ENCODE measurements at places on chromosomes 7 and 10.

- peak; percentile 69 for DNase-seq
Measured at GRCh38 chr10:110355141-110355831, 50.6 kb upstream of the SMNDC1 start.

DNA sequence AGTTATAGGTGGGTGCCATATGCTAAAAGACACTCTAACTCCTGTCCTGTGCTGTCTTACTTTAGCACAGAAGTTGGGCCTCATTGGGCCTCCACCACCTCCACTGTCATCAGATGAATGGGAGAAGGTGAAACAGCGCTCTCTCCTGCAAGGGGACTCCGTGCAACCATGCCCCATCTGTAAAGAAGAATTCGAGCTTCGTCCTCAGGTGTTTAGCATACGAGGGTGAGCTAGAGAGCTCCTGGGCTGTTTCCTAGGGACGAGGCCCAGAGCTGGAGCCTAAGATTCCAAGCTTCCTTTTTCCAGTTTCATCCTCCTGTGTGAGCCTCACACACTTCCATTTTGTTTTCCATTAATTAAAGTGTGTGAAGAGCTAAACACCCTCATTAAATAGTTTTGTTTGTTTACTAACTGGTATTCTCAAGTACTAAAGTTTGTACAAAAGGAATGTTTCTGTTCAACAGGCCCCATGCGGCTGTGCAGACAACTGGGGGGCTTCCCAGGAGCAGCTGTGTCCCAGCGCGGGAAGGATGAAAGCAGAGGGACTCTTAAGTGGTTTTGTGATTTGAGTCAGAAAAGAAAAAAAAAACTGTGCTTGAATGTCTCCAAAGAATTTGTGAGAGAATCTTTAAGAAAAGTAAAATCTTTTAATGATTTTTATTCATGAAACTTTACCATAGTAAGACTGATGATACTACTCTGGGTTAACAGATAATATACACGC is 14.1 kb downstream of the RNF32 start:
- DNase-seq = no peak

- no peak for DNase-seq
Measured at GRCh38 chr7:47394751-47395252, 187.1 kb downstream of the TNS3 start.

- DNase-seq = no peak
Measured at GRCh38 chr10:128633864-128634540, 507.8 kb upstream of the MKI67 start.

- no peak for DNase-seq
Measured at GRCh38 chr7:54187886-54188685, 354.1 kb upstream of the VSTM2A start.

DNA sequence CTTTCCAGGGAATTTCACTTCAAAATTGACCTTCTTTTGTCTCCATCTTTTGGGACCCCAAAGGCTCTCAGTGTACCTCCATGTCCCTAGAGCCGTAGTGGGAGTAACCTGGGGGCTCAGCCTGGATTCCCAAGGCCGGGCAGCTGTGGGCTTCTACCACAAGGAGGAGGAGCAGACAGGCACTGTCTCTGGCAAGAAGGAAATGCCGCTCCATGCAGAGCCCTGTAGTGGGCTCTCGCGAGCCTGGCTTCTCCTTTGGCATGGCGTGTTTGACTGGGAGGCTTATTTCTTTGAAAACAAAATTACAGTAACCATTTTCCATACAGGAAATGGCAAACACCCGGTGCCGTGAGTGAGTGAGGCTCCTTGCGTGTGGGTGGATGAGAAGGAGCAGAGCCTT is 76.8 kb upstream of the FAM180A start:
- DNase-seq = no peak

GRCh38 chr10:48478980-48479811 is 125.7 kb downstream of the ARHGAP22 start:
- no peak for DNase-seq

DNA sequence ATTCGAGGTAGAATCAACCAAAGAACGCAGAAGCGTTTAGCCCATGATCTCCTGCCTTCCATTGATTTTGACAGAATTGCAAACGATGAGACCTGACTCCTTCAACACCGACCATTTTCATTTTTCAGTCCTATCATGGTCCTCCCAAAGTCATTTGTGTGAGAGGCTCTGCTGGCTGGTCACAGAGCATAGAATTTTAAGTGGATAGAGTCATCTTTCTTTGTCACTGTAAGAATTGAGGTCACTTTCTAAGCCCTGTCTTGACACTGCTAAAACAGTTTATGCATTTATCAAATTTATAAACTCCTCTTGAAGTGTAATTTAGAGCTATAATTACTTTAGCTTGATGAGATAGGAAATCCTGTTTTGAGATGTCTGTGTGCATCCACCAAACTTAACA is 72.0 kb downstream of the UBE3C start:
- no peak for DNase-seq

GRCh38 chr10:12602521-12602920 is 253.2 kb downstream of the CAMK1D start:
- DNase-seq = no peak

- DNase-seq = no peak
Measured at GRCh38 chr7:42227936-42228591, 8.9 kb downstream of the GLI3 start.

GRCh38 chr7:150420242-150420641 is 30.2 kb upstream of the GIMAP8 start:
- no peak for DNase-seq

- no peak for DNase-seq
Measured at GRCh38 chr7:25821225-25821624, 330.8 kb upstream of the NFE2L3 start.

- DNase-seq = no peak
Measured at GRCh38 chr7:102205915-102206314, 80.8 kb upstream of the SH2B2 start.

GRCh38 chr7:139725077-139725476 is 52.7 kb downstream of the HIPK2 start:
- DNase-seq = no peak

GRCh38 chr7:90266808-90267207 is 21.8 kb downstream of the CFAP69 start:
- no peak for DNase-seq

- peak; percentile 48 for DNase-seq
Measured at GRCh38 chr10:93554760-93555432, 11.6 kb upstream of the FFAR4 start.

GRCh38 chr7:12685550-12685949 is 1.9 kb upstream of the ARL4A start:
- no peak for DNase-seq

GRCh38 chr7:48085433-48085791 is 3.7 kb upstream of the UPP1 start:
- DNase-seq = no peak

DNA sequence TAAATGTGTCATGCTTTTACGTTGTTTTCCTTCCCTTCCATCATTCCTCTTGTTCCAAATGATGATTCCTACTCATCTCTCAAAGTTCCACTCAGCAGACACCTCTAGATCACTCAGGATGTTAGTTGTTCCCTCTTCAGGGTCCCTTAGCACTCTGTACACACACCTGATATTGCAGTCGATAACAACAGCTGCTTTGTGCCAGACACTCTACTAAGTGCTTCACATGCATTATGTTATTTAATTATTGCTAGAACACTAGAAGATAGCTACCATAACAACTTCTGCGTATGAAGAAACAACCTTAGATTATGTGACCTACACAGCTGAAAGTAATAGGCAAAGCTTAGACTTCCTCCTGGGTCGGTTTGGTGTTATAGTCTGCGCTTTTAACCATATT is 29.6 kb downstream of the PCBD1 start:
- DNase-seq = no peak

DNA sequence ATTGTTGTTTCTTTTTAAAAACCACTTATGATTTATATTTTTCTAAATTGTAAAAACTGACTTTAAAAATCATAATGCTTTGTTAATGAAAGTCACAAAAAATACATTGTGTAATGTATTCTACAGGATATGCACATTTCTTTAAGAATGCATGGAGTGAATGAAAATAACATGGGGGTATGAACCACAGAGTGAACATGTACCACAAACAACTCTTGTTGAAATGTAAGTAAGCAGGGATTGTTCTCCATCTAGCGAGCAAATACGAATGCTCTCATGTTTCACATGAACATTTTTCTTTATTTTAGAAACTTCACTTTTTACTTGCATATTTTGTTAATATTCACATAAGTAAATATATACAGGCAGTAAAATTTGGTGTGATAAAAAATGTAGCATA is 35.6 kb upstream of the LAMB4 start:
- DNase-seq = no peak

DNA sequence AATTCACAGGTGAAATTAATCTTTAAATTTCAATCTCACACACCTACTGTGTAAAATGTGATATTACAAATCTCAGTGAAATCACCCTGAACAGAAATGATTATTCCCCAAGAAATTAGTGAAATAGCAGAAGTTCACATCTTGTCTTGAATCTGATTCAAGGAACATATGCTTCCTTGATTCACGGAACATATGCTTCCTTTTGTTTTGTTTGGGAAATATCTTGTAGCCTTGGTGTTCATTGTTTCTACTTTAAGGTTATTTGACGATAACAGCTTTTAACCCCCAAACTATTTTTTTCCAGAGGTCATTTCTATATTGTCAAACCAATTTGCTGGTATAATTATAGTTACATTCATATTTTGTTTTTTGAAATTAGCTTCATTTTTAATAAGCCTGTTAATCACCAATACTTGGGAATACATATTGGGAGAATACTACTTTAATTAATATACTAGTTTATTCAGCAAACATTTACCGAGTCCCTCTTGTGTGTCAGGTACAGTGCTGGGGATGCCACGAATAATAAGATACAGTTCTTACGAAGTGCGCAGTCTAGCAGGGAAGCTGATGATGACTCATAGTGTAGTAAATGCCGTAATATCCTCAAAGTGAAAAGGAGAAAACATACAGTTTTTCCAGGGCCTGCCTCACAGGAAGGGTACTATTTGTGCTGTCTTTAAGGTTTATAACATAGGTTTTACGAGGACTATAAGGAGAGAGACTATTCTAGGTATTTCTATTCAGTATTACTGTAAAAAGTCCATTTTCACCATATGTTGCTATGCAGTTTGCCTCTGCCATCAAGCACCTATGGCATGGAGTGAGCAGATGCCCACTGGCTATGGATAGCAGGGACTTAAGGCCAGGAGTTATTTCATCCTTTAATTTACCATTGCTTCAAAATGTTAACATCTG is 32.5 kb downstream of the PRKAR2B start:
- peak; percentile 19 for DNase-seq

DNA sequence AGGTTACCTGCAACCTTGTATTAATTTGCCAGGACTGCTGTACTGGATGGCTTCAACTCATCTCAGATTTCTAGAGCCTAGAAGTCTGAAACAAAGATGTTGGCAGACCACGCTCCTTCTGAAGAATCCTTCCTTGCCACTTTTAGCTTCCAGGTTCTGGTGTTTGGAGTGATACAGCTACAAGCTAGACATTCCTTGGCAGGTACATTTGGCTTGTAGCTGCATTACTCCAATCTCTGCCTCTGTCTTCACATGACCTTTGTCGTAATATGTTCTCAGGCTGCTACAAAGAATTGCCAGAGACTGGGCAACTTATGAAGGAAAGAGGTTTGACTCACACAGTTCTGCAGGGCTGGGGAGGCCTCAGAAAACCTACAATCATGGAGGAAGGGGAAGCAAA is 146.3 kb downstream of the GALNT17 start:
- no peak for DNase-seq

- no peak for DNase-seq
Measured at GRCh38 chr7:74717889-74718288, 55.9 kb upstream of the NCF1 start.

DNA sequence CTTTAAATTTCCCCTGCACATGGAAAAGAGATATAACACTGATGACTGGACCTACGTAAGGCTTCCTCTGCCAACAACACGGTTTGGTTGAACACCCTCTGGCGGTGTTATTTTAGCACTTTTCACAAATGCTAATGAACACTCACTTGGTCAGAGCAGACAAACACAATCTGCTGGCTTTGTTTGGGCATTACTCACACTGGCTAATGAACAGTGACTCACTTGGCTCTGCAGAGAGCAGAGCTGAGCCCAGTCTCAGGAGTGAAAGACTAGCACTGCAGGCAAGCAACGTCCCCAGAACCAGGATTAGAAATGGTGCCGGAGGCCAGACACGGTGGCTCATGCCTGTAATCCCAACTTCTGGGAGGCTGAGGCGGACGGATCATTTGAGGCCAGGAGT is 430.8 kb downstream of the PLXNA4 start:
- peak; percentile 69 for DNase-seq

DNA sequence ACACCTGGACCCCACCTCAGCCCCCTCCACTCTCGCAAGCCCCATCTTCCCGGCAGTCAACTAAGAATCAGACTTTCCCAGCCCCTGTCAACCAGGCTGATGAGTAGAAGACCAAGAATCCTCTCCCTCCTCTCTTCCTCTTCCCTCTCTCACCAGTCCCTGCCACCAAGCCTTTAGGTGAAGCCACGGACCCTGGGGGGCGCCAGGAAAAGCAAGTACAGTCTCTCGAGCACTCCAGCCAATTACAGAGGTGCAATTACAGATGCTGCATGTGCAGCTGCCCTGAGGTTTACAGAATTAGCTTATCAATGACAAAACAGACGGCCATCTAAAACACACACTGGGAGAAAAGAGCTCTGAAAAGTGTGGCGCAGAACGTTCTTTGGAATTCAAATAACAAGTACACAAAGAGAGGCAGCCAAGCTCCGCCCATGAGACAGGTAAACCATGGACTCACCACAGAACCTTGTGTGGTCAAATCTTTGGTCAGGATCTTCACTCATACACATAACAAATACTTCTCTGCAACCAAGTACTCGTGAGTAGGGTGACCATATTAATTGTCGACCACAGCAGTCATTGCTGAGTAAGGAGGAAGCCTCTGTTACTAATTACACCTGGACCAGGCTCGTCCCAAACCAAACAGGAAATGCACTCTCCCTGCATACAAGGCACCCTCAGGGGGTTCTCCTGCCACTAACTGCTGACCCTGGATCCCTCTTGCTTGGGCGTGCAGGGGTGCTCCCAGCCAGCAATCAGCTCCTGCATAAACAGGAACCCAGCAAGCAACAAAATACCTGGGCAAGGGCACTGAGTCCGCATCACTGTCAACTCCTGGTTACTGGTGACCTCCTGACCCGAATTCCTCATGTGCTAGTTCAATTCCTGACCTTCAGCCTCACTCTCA is 189.2 kb downstream of the FAM107B start:
- no peak for DNase-seq

DNA sequence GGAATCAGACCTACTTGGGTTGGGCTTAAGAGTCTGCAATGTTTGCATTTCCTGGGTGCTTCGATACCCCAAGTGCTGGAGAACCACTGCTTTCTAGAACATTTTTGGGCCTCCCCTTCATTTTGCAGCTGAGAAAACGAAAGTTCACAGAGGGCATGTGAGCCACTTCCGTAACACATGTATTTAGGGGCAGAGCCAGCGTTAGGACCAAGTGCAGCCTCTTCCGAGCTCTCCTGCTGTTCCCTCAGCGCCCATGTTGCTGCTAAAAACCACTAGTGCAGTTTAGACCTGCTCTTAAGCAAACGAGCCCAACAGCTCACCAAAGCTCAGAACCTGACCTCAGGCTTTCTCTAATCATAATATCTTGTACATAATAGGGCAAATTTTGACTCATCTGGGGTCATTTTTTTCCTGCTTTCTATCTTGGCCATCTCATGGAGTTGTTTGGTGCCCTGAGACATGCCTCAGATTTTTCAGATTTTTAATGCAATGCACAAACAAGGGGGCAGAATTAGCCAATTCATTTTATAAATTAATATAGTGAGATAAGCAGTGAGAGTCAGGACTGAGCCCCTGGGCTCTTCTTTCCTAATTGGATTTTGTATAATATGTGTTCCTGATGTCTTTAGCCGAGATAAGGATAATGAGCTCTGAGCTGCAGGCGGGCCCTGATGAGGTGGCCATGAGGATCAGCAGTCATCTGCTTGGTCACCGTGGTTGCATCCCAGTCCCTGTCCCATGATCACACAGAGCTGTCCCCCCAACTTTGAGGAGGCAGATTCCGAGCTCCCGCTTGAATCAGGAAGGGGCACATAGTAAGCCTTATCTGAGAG is 12.9 kb downstream of the BAG3 start:
- no peak for DNase-seq

All from RKO (cell line).